ENCODE measurements at places on chromosomes 16 and 17.

DNA sequence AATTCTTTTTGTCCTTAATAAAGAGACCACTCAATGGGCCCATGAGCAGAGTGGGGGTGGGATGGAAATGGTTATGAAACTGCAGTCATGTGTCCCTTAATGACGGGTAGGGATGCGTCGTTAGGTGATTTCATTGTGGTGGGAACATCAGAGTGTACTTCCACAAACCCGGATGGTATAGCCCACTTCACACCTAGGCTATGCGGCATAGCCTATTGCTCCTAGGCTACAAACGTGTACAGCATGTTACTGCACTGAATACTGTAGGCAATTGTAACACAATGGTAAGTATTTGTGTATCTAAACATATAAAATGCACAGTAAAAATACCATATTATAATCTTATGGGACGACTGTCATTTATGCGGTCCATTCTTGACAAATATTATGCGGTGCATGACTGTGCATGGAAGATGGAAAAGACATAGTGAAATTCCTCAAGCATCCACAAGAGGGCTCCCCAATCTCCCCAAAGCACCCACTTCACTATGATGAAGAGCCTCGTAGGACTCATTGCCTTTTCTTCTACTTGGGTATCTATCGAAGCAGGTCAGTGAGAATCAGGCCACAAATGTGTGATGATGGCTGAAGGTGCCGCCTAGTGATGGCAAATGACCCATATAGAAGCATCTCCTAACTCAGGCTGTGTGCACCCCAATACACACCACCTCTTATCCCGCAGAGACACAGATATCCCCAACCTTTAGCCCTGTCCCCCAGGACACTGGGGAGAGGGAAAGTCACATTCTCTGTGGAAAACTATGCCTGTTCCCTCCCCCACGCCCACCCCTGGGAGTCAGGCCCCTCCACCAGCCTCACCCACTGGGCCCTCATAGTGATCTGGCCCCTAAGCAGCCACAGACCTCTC is 43.5 kb downstream of the TBX21 start:
- peak; percentile 47 for DNase-seq

GRCh38 chr17:58401287-58401686 is 16.0 kb downstream of the RNF43 start:
- DNase-seq = no peak

DNA sequence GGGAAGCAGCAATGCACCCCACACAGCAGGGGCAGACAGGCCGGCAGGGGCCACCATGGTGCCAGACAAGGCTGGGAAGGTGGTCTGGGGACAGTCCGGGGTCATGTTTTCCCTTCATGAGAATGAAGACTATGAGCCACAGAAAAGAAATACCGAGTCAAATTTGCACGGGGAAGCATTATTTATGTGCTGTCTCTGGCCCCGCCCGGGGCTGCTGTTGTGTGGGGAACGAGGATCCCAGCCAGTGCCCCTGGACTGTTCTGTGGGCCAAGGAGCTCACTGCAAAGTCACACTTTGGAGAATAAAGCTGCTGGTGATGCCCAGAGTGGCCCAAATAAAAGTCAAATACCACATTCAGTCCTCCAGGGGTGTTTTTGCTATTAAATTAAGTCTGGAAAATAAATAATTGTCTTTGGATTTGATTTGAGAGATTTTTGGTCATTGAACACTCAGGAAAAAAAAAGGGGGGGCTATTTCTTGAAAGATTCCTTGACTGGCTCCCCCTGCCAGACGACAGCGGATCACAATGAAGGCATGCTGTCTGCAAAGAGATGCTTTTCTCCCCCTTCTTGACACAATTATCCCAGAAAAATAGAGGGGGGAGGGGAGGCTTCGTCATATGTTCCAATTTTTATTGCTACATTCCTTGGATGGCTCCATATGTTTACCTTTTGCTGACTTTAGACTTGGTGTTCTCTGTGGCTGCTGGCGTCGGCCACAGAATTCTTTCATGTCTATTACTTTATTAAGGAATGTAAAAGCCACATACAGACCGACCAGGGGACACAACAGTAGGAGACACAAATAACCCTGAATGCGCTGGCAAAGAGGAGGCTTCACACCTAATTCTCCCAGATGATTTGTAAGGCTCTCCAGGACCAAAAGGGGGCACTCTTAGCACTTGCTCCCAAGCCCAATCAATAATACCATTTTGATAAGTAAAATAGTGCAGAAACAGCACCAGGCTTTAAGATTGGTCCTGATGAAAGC is 27.1 kb upstream of the ANKFN1 start:
- DNase-seq = no peak

DNA sequence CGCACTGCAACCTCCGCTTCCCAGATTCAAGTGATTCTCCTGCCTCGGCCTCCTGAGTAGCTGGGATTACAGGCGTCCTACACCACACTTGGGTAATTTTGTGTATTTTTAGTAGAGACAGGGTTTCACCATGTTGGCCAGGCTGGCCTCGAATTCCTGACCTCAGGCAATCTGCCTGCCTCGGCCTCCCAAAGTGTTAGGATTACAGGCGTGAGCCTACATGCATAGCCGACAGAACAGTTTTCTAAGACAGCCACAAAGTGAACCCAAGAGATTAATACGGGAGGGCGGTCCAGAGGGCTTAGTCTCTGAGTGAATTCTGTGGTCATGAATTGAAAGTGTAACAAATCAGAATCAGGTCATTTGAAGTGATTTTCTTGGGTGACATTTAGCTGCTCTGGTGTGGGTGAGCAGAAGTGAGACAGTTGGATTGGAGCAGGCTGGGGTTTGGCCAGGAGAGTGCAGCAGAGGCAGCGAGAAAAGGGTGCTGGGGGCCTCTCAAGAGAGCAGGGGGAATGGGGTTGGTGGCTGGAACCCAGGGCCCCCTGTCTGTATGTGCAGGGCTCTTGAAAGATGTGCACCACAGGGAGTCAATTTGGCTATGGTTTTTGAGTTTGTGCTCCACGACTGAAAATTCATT is 231.4 kb upstream of the WSCD1 start:
- DNase-seq = no peak

- DNase-seq = no peak
Measured at GRCh38 chr17:45324336-45324735, 7.5 kb upstream of the MAP3K14 start.

DNA sequence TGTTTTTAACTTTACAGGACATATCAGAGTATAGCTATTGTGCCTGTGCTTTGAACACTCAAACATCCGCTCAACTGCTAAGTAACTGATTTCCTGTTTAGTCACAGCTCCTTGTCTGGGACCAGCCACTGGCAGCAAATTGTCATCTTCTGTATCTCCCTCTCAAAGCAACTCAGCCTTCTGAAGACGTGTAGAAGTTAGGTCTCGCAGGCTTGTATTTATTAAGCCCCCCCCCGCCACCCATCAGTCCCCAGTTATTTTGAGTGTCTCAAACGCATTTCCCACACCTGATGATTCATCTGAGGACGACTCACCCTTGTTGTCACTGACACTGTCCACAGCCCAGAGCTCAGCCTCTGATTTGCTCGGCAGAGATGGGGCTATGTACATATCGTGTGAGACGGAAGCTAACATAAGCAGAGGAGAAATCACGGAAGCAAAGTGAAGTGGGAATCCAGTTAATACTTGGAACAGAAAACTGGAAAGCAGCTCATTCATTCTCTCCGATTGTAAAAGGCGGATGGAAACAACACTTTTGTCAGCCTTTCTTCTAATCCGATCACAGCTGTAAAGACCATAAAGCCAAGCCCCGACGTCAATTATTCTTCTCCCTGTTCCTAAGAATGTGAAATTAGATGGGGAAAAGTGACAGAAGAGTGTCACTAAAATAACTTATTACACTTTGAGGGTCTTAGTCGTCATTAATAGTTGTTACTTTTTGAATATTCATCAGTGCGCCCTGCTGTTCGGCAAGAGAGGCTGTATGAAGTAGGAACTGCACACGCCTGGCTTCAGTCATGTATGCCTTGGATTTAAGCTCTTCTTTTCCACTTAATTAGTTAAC is 64.2 kb downstream of the PITPNC1 start:
- peak; percentile 74 for DNase-seq

DNA sequence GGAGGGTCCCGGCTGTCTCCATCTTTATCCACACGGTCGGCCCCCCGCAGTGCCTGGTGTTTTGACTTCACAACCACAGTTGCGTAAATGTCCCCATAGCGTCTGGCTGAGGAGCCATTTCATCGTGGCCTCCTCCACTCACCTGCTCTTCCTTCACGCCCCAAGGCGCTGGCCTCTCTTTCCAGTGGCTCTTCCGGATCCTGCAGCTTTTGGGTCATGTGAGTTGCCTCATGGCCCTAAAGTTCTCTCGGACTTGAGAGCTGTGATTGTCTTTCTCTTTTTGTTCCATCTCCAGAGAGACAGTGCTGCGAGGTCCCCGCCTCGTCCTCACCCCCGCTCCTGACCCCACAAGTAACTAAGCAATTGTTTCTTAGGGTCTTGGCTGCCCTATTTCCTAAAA is 22.7 kb downstream of the FLYWCH1 start:
- DNase-seq = no peak

DNA sequence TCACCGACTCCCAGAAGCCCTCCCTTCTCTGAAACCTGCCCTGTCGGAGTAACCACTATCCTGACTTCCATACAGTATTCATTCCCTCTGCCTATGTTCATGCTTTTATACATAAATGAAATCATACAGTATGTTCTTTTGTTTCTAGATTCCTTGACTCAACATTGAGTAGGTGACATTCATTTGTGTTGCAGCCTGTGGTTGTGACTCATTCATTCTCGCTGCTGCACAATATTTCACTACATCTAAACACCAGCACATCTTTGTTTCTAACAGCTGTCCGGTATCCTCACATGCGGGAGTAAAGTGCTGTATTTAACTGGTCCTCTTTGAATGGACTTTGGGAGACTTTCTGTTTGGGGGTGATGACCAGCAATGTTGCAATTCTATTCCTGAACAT is 135.0 kb upstream of the FOXF1 start:
- DNase-seq = no peak

DNA sequence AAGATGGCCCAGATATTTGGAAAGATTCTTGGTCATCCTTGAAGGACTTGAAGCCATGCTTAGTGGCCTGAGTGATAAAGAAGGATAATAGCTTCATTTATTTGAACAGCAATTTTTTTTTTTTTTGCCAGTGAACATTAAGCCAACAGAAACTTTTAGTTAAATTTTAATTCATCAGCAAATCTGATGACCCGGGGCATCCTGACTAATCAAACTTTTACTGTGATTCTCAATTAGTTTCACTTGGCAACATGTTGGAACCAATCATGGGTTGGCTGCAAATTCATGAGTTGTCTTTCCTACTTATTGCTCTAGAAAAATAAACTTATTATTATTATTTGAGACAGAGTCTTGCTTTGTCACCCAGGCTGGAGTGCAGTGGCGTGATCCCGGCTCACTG is 74.4 kb downstream of the SHISA9 start:
- DNase-seq = no peak

Data from stimulated activated CD4-positive, alpha-beta T cell treated with anti-CD3 and anti-CD28 coated beads, Interleukin-2, amount 100 ng/mL, for 24 hours (primary cell).